ENCODE measurements at places on chromosomes 2 and 18.

DNA sequence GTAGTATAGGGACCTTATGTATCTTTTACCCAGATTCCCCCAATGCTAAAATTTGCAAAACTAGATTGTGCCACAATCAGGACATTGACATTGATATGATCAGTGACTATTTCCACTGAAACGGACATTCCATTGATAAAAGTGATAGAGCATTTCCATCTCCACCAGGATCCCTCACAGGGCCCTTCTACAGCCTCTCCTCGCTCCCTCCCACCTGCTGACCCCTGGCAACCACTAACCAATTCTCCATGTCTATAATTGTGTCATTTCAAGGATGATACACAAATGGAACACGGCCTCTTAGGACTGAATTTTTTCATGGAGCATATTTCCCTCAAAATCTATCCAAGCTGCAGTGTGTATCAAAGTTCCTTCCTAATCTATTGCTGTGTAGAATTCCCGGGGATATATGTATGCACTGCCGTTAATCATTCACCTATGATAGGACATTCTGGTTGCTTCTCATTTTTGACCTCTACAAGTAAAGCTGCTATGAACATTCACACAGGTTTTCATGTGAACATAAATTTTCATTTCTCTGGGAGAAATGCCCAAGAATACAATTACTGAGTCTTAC lies 67.3 kb downstream of the UXS1 start:
- no peak for DNase-seq

- no peak for DNase-seq
Observed at GRCh38 chr2:7430869-7431641, 513.8 kb downstream of the RNF144A start.

GRCh38 chr18:51668101-51668500 lies 470.6 kb upstream of the MEX3C start:
- peak; percentile 32 for DNase-seq

- DNase-seq: no peak
Observed at GRCh38 chr2:1652034-1652790, 92.1 kb downstream of the PXDN start.

DNA sequence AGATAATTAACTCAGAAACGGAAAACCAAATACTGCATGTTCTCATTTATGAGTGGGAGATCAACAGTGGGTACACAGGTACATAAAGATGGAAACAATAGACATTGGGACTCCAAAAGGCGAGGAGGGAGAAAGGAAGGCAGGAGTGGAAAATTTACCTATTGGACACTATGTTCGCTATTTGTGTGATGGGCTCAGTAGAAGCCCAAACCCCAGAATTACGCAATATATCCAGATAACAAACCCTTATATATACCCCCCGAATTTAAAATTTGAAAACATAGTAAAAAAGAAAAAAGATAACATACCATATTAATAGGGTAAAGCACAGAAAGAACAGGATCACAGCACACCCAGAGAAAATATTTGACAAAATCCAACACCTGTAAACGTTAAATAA lies 1351.7 kb upstream of the FAM98A start:
- no peak for DNase-seq

GRCh38 chr18:67520351-67520921 lies 3.9 kb upstream of the DSEL start:
- DNase-seq: peak; percentile 86

GRCh38 chr2:179654806-179655205 lies 206.6 kb downstream of the ZNF385B start:
- DNase-seq: no peak

- no peak for DNase-seq
Observed at GRCh38 chr2:215138479-215138878, at the start of gene ABCA12. Gene ABCA12 (minus strand): TSS chr2:215138626. CDS start chr2:215138208, 418 bp downstream.

DNA sequence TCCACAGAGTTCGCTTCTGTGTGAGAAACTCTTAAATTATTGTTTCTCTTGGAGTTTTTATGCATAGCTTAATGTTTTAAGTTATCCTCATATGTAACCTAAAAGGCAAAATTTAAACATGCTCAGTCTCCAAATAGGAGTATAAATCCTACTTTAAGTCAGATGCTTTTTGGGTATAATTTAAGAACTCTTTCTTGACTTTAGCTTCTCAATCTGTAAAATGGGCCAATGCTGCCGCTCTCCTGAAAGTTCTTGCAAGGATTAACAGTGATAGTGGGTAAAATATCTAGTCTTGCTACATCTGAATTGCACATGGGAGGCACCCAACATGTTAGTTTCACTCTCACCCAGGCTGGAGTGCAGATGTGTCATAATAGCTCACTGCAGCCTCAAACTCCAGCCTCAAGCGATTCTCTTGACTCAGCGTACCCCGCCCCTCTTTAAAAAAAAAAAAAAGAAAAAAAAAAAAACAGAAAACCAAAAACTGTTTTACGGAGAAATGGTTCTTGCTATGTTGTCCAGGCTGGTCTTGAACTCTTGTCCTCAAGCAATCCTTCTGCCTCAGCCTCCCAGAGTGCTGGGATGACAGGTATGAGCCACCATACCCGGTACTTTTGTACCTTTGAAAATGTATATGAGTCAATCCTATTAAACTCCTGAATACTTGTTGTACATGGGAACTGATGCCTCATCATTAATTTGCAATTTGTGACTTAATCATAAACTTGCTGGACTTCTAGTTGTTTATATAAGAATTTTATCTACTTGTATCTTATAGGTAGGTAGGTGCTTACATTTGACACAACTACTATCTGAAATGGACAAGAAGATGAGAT lies 1.8 kb downstream of the FBXO48 start:
- DNase-seq: peak; percentile 25

- DNase-seq: no peak
Observed at GRCh38 chr18:57446322-57446721, 11.1 kb downstream of the ONECUT2 start.

GRCh38 chr2:18544171-18544570 lies 16.3 kb downstream of the RDH14 start:
- no peak for DNase-seq

GRCh38 chr2:201208563-201209252 lies 25.8 kb downstream of the CASP10 start:
- DNase-seq: no peak

- DNase-seq: no peak
Observed at GRCh38 chr2:160358046-160358445, 135.6 kb downstream of the RBMS1 start.

- no peak for DNase-seq
Observed at GRCh38 chr2:119981896-119982295, 31.0 kb upstream of the EPB41L5 start.

GRCh38 chr2:2788076-2788475 lies 457.0 kb upstream of the MYT1L start:
- no peak for DNase-seq

DNA sequence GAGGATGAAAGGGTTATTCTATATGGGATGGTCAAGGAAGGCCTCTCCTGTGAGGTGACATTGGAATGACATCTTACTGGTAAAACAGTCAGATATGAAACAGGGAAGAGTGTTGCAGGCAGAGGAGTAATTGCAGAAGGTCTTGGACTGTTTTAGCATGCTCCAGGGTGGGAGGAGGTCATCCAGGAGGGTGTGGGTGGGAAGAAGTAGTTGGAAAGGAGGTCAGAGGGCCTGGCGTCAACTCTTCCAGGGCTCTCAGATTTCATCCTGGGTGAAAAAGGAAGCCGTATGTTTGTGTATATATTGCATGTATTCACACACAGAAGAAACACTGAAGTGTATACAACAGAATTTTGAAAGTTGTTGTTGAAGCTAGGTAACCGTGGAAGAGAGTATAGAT lies 48.2 kb downstream of the ATP9B start:
- DNase-seq: peak; percentile 27

- DNase-seq: peak; percentile 95
Observed at GRCh38 chr2:19538411-19538963, 180.1 kb upstream of the OSR1 start.

DNA sequence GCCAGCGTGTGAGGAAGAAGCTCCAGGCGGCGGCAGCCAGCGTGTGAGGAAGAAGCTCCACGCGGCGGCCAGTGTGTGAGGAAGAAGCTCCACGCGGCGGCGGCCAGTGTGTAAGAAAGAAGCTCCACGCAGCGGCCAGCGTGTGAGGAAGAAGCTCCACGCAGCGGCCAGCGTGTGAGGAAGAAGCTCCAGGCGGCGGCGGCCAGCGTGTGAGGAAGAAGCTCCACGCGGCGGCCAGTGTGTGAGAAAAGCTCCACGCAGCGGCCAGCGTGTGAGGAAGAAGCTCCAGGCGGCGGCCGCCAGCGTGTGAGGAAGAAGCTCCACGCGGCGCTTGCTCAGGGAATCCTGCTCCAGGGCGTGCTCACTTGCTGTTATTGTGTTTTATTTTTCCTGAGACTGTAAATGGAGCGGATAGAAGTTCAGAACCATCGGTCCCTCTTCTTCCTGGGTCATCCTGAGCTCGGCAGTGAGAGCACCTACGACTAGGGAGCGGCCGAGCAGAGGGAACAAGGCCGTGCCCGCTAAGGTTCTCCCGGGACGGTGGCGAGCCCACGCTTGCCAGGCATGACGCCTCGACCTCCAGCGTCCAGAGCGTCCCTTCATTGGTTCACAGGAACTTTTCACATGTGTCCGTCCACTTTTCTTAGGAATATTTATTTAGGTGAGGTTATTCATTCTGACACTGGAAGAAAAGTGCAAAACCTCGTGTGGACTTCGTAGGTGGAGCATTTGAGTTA lies 94.2 kb downstream of the TMEM18 start:
- no peak for DNase-seq

- DNase-seq: no peak
Observed at GRCh38 chr2:97765933-97766332, 52.6 kb downstream of the ZAP70 start.

GRCh38 chr2:45812011-45812500 lies 160.6 kb downstream of the PRKCE start:
- peak; percentile 66 for DNase-seq

DNA sequence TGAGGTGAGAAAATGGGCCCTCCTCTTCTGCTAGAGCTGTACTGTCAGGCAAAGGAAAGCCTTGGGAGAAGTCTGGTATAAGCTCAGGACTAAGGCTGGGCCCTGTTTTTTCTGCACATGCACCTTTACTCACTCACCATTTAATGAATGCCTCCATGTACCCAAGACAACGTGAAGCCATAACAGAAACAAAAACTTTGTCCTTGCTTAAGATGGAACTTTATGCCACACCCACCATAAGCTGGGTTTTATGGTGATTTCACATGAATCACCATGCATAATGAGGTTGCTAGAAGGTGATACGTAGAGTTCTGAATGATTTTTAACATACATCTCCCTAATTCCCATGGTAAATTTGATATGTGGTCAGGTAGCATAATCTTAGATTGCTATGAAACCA lies 63.7 kb upstream of the CYP26B1 start:
- peak; percentile 19 for DNase-seq

GRCh38 chr18:45993438-45993837 lies 26.3 kb upstream of the EPG5 start:
- peak; percentile 71 for DNase-seq

DNA sequence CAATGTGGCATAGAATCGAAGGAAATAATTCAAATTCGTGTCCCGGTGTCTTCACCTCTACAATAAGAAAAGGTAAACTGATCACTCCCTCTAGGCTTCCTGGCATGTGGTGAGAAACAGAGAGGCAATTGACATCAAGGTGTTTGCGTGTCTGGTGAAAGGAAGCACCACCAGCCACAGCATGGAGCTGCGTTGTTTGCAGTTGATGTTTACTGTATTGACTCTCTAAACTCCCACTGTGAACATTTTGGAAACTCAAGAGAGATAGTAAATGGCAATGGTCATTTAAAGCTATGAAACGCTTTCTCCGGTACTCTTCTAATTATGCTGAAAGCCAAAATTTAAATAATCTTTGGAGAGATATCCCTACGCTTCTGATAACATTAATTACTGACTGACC lies 82.6 kb downstream of the SETBP1 start:
- no peak for DNase-seq

DNA sequence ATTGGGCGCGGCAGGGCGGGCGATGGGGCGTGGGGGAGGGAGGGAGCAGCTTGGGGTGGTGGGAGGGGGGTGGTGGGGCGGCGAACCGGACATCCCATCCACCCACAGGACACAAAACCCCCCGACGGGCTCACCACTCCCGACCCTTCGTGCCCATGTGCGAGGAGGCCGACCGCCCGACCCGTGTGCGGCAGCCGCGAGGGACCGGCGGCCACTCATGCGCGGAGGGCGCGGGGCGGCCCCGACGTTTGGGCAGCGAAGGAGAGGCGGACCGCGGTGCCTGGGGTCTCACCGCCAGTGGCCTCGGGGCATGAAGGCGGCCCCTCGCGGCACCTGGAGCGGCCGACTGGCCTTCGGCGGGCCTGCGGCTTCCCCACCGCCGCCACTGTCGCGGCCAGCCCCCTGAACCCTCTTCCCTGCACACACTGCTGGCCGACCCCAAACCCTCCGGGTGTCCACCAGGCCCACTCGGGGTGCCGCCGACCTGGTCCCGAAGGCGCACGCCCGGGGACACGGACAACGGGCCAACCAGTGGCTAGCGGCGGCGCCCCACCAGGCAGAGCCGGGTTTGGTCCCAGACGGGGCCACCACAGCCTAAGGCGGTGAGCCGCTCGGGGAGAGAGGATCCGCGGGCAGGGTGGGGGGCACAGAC lies 94.6 kb upstream of the ANKRD30BL start:
- no peak for DNase-seq

DNA sequence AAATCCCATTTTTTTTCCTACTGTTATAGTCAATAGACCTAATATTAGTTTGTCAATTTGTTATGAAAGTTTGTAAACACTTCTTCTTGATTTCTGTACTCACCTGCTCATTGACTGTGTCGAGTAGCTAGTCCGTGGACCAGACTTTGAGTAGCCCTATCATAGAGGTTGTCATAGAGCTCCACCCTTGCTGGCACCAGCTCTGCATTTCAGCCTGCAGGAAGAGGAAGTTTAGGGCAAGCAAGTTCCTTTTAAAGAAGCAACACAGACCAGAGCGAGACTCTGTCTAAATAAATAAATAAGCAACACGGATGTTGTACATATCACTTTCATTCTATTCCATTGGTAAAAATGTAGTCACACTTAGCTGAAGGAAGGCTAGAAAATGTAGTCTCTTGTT lies 74.0 kb downstream of the MCFD2 start:
- no peak for DNase-seq

DNA sequence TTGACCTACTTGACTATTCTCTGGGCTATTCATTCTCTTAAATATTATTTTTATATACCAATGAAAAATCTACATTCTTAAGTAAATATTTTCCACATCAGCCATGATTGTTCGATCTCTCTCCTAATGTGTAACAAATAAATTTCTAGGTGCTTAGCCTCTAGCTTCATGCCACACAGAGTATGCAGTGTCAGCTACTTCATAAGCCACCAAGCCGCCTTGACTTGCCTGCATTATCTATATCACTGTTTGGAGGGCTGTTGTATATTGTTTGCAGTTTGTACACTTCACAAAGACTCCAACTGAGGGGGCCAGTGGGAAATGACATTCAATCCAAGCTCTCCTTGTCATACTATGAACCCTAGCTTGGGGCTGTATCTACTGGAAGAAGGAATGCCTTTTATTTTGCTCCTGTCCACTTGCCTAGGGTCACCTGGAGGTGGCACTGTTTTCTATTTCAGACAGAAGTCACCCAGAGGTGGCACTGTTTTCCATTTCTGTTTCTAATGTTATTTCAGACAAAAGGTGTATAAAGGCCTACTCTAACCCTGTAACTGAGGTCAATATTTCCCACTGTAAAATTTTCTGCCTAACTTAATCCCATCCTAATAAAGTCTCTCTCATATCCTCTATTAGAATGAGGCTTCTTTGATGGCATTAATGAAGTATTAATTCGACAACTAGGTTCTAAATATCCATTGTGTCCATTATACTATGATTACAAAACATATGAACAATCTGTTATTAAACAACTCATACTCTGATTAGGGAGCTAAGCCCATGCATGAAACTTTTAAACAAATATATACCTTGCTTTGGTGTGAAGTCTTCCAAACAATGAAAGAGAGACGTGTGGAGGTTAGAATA lies 36.4 kb downstream of the COL5A2 start:
- DNase-seq: peak; percentile 47

Data from fibroblast of the aortic adventitia (primary cell).